ENCODE measurements at places on chromosomes 12 and 14. TPM values are rescaled to one million over a fixed set of nuclear protein-coding genes. Genes with fewer than 3 reads are reported as not detected.

DNA sequence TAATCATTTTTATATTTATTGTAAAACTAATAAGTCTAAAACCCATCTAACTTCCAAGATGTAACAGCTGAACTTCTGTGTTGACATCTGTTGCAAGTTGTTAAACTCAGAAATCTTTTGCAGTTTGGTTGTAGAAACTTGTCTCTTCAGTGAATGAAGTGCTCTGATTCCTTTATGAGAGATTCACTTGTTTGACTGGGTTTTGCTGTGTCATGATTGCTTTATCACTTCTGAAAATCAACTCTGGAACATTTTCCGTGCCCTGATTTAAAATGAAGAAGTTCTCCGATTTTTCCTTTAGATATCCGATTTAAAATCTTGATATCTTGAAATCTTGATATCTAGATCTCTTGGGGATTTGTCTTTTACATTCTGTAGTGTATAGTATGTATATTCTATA, 65.1 kb downstream of the DIP2B start:
- no peak for DNase-seq

GRCh38 chr14:24280797-24281460, 9.5 kb upstream of the RABGGTA start:
- no peak for DNase-seq

AQP6 gene
- 0.27 TPM for total RNA-seq

DNA sequence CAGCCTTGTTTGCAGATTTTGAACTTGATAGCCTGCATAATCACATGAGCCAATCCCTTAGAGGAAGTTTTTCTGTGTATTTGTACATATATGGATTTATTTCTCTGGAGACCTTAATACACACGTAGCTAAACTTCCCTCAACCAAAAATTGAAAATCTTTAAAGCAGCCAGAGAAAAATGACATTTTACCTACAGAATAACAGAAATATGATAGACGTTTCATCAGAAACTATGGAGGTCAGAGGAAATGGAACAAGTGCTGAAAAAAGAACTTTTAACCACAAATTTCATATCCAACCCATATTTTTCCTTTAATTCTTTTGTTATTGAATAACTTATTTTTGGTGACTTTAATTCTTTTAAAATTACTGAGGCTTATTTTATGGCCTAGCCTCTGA, 177.7 kb downstream of the CCDC91 start:
- DNase-seq, result no peak

DNA sequence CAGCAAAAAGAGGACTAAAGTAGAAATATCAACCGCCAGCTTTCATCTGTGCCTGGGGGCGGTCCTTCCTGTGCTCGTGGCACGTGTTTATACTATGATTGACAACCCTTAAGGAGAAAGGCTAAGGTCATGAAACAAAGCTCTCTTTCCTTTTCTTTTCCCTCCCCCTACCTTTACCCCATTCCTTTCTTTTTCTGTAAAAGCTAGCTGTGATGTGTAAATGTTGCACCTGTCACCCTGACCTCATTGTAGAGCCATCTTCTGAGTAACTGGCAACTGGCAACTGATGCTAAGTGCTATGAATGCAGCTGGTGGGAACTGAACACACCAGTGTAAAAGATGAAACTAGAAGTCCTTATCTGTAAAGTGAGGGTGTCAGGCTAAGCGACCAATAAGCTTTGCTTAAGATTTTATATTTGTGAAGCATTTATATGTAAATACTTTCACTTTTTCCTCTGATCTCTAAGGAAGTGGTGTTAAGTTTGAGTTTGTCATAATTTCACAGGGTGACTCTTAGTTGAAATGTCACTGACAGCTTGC, 102.8 kb upstream of the BCAT1 start:
- DNase-seq, result no peak

ADCY4 gene
- total RNA-seq, result 68.1 TPM

PELI2 gene
- total RNA-seq, result 44.0 TPM

POMT2 gene
- 30.4 TPM for total RNA-seq

DNA sequence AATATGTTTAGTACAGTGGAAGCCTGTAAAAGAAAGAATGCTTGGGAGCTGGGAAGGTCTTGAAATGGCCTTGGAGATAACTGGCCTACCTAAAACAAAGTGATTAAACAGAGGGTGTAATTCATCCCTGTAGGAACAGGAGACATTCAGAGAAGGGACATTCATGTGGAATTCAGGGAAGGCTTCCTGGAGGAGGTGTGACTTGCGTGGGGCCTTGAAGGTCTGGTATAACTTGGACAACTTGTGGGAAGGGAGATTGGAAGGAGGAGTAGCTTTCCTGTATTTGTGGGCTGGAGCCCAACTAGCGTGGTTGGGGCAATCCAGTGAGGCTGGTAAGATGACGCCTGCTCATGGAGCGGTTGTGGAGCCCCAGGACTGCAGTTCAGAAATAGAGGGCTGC, 156.4 kb downstream of the AACS start:
- DNase-seq, result no peak

GRCh38 chr12:82855872-82856271, 169.2 kb downstream of the TMTC2 start:
- DNase-seq, result no peak

PPM1A gene
- 74.0 TPM for total RNA-seq

OR6C2 gene
- total RNA-seq, result not detected
